Activated naive CD4-positive, alpha-beta T cell treated with Interleukin-2 at 50 U/mL for 16 hours (primary cell): ENCODE measurements at places on chromosomes 7 and 10.
A peak's percentile ranks its signal among the peaks of the same experiment; 100 is the strongest.

GRCh38 chr10:69728335-69728870, 73.3 kb upstream of the COL13A1 start:
- DNase-seq = no peak

GRCh38 chr10:89940076-89940475, 238.7 kb downstream of the KIF20B start:
- no peak for DNase-seq

GRCh38 chr7:21945454-21946221, at the start of gene CDCA7L:
Gene CDCA7L (minus strand): TSS chr7:21945899. CDS start chr7:21945804, 95 bp downstream.
- peak; percentile 40 for DNase-seq

DNA sequence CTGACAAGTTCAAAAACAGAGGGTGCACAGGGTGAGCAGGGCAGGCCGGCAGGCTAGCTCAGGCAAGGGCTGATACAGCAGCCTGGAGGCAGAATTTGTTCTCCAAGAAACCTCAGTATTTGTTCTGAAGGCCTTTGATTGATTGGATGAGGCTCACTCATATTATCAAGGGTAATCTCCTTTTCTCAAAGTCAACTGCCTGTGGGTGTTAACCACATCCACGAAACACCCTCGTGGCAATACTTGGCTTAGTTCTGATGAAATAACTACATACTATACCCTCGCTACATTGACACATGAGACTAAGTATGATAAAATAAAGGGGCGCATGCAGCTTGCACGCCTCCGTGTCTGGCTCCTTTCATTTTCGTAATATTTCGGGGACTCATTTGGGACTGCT, 4.4 kb upstream of the PPP2R2D start:
- DNase-seq = peak; percentile 30

DNA sequence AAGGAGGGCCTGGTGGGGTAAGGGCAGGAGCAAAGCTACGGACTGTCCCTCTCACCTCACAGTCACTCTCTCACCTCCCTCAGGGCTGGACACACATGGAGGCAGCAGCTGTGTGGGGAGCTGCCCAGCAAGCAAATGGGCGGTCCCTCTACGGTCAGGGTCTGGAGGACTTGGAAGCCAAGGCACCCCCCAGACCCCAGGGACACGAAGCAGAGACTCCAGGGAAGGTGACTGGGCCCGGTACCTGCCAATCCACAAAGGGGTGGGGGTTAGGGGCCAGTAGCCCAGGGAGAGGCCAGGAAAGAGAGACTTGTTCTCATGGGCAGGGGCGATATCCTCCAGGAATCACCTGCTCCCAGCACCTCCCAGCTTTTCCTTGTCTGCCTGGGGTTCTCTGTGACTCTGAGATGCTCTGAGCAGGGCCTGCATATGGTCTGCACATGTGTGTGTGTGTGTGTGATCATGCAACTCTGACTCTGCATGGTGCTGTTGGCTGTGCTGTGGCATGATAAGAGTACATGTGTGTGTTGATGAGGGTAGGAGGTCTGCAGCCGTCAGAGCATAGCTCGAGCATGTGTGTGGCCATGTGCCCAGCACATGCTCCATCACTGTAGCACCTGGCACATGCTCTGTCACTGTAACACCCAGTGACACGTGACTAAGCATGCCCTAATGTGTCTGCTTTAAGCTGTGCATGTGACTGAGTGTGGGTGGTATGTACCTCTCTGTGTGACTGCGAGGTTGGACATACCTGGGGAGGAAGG, 4.6 kb upstream of the LDB3 start:
- no peak for DNase-seq

DNA sequence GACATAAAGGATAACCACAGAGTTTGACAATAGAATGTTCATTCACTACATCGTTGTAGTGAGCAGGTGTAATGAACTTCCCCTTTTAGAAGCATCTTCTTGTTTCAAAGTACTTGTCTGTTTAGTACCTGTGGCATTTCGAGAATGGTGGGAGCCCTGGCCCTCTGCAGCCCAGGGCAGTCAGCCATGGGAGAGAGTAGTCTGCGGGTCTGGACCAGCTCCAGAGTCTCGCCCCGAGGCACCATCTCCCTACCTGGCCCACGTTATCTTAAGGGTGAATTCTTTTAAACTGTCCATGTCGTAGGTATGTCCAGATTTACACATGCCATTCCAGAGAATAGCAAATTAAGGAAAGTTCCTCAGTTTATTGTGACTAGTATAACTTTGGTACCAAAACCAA, 99.7 kb downstream of the BMPR1A start:
- no peak for DNase-seq

DNA sequence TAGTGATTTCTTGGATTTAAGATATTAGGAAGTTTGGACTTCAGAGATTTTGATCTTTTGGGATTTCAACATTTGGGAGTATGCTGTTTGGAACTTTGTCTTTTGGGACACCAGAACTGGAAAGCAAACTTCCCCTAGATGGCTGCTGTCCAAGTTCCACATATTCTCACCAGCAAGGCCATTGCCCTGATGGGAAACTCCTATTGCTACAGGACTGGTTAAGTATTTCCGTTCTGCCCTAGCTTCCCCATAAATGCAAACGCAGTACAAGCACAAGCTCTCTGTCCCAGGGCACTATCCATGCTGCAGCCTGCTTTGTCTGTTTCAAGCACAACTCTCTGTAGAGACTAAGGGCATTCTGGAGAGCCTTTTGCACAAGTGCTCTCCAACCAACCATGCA, 79.3 kb upstream of the SLC25A13 start:
- no peak for DNase-seq

- DNase-seq = no peak
Observed at GRCh38 chr7:40015790-40016296, 65.8 kb downstream of the CDK13 start.

- DNase-seq = no peak
Observed at GRCh38 chr10:47016564-47016963, 105.3 kb downstream of the PTPN20 start.

- no peak for DNase-seq
Observed at GRCh38 chr7:44065431-44066110, at the start of gene PGAM2. Gene PGAM2 (minus strand): TSS chr7:44065567. CDS start chr7:44065529, 38 bp downstream.

GRCh38 chr10:123761038-123761428, 94.9 kb downstream of the GPR26 start:
- DNase-seq = no peak

- no peak for DNase-seq
Observed at GRCh38 chr10:105148456-105148855, 507.4 kb downstream of the SORCS3 start.

DNA sequence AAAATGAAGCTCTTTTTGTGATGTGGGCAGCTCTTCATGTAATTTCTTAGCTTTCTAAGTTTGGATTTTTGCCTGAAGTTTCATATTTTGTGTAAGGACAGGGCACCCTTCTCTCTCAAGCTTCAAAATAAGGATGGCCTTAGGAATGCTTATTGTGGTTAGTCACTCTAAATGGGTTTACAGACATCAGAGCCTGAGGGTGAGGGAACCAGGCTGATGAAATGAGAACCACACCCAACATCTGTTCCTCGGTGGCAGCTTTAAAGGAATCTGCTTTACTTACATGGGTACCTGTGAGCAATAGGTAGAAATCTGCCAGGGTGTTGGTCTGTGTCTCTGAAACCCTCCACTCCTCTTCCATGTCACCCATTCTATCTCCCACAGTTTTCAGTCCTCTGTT, 174.3 kb downstream of the EMX2 start:
- DNase-seq = no peak

DNA sequence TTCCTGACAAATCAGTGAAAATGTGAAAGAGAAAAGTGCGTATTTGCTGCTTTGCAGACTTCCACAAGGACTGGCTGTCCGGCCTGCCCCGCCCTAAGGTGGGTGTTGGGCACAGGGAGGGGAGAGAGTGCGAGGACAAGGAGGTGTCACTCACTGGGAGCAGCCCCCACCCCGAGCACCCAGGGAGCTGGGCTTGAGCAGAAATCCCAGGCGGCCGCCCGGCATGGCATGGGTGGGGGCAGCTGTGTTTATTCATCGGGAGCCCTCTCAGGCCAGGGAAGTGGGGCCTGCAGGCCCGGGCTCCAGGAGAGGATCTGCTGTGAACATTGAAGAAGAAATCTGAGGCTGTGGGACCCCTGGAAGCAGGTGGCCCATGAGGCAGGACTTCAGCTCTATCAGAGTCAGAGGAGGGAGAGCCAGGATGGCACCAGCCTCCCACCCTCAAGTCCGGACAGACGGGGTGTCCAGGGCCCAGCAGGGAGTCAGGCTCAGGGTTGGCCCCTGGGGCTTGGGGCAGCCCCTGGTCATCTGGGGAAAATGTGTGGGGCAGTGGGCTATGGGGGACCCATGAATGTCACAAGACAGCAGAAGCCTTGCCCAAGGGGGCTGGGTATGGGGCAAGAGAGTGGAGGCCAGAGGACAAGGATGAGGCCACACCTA, 164.4 kb upstream of the PPP2R2D start:
- DNase-seq = no peak

- no peak for DNase-seq
Observed at GRCh38 chr7:106187613-106188350, 75.7 kb upstream of the SYPL1 start.

DNA sequence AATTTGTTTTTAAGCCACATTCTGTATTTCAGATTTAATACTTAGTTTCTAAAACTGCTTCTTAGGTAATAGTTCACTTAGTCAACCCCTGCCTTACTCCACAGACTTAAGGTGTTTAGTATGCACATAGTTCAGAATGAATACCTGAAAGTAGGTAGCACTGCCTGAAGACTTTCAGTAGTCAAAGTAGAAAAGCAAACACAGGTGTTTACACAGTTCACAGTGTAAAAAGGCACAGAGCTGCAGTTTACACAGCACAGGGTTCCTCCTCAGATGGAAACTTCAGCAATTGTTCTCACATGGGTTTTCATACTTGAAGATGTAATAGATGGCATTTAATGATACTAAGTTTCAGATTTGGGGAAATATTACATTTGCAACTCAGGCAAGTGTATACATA, 3.1 kb upstream of the PKD1L1 start:
- no peak for DNase-seq

DNA sequence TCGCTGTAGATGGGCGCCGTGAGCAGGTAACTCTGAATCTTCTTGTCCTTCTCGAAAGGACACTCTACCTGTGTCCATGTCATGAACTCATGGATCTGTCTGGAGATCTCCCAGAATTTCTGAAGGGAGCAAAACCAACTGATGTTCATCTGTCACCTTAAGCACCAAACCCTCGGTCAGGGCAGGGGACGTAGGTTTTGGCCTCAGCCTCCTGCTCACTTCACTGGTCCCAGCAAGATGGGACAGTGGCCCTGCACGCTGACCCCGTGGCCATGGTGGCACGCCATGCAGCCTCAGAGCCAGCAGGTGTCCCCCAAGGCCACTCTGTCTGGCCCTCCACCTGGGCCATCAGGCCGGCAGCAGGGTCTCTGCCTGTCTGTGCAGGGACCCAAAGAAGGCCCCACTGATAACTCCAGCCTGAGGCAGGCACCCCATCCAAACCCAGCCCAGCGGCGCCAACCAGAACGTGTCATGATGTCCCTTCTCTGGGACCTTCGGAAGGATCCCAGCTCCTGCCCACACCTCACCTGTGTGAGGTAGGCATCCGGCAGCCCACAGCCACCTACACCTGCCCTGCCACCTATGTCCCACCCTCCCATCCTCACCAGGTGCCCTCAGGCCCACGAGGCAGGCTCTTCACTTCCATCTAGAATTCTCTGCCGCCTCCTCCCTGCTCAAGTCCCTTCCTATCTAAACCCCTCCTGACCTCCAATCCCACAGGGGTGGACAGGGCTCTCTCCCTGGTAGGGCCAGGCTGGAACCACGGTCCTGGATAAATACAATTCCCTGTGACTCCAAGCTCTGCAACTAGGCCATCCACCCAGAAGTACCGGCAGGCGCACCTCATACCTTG, 59.0 kb downstream of the CSGALNACT2 start:
- DNase-seq = no peak

- no peak for DNase-seq
Observed at GRCh38 chr10:132417257-132417910, 20.4 kb downstream of the PWWP2B start.

DNA sequence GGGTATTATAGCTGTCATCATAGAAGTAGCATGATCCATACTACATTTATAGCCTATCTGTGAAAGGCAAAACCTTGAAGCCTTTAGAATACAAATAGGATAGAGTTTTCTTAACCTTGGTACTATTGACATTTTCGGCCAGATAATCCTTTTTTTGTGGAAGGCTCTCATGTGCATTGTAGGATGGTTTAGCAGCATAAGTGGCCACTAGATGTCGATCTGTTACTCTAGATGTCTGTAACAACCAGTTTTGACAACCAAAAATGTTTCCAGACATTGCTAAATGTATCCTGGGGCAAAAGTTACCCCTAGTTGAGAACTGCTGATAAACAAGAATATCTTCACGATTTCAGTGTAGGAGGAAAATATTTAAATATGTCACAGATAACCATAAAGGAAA, 319.4 kb upstream of the GALNT17 start:
- no peak for DNase-seq

DNA sequence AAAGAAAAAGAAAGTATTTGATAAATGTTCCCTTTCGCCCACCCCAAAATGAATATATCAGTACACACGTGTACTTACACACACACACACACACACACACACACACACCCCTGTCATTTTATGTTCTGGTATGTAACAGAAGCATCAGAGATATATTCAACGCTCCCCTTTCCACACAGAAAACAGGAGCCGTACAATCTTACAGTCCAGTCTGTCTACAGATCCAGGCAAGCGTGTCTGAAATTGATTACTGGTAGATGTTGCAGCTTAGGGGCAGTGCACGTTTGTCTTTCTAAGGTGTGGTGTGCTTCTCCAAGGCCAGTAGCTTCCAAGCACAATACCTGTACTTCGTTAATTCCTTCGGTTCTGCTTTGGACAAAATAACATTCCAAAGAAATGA, 143.7 kb upstream of the RNF32 start:
- DNase-seq = no peak

- no peak for DNase-seq
Observed at GRCh38 chr10:60480865-60481563, 91.3 kb upstream of the ANK3 start.

GRCh38 chr10:127534074-127534473, 15.0 kb upstream of the NPS start:
- no peak for DNase-seq

GRCh38 chr7:72025381-72025960, 386.7 kb downstream of the CALN1 start:
- DNase-seq = no peak

DNA sequence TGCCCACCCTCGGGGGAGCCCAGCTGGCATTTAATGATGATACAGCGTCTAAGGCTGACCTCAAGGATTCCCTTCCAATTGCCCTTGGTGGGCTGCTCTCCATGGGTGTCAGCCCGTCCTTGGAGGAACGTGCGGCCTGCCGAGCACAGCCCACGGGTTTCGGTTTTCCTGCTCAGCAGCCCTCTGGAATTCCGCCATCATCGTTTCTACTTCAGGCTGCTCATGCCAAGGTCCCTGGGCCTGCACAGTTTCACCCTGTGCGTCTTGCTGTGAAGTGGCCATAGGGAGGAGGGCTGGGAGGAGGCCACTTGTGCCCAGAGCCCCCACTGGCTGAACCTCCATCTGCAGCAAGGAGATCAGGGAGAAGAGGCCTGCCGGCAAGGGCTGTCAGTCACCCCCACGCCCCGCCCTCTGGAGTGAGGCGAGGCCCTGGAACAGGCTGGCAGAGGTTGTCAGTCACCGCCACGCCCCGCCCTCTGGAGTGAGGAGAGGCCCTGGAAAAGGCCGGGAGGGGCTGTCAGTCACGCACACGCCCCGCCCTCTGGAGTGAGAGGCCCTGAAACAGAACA, 82.8 kb downstream of the CHST15 start:
- DNase-seq = no peak

GRCh38 chr10:29435809-29436501, 147.1 kb downstream of the LYZL1 start:
- no peak for DNase-seq
